Testis (tissue), 5 donors: ENCODE measurements at places on chromosomes 7 and 10. TPM values are rescaled to one million over a fixed set of nuclear protein-coding genes. Genes with fewer than 3 reads are reported as not detected.

GRCh38 chr10:101933976-101934375 is 90.4 kb upstream of the KCNIP2 start:
- no peaks in the 10 kb centered on the region for H3K36me3 ChIP-seq
- H3K27ac ChIP-seq = no peak overlapping the region
- H3K4me1 ChIP-seq = peaks cover 4% of the 10 kb centered on the region
- H3K4me3 ChIP-seq = no peak overlapping the region

DNA sequence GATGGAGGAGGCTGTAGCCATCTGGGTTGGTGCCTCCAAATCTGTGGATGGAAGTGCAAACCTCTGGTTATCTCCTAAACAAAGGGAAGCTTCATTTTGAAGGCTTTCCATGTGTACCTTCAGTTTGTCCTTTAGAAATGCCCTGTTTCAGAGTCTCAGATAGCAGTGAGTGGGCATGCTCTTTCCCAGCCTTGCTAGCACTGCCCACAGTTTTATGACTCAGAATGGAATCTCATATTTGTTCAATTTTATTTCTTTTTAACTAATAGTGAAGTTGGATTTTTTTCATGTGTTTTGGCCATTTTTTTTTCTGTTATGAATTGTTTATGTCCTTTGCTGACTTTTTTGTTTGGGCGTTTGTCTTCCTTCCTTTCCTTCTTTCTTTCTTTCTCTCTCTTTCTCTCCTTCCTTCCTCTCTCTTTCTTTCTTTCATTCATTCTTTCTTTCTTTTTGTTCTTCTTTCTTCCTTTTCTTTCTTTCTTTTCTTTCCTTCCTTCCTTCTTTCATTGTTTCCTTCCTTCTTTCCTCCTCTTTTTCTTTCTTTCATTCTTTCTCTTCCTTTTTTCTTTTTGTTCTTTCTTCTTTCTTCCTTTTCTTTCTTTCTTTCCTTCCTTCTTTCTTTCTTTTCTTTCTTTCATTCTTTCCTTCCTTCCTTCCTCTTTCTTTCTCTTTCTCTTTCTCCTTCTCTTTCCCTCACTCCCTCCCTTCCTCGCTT is 25.6 kb downstream of the PRF1 start:
- no peak for DNase-seq
- H3K4me1 ChIP-seq = peaks cover 26% of the 10 kb centered on the region
- H3K27me3 ChIP-seq = no peaks in the 10 kb centered on the region
- H3K36me3 ChIP-seq = no peaks in the 10 kb centered on the region
- no peak overlapping the region for H3K4me3 ChIP-seq
- H3K27ac ChIP-seq = peak overlapping the region; percentile 31

DNA sequence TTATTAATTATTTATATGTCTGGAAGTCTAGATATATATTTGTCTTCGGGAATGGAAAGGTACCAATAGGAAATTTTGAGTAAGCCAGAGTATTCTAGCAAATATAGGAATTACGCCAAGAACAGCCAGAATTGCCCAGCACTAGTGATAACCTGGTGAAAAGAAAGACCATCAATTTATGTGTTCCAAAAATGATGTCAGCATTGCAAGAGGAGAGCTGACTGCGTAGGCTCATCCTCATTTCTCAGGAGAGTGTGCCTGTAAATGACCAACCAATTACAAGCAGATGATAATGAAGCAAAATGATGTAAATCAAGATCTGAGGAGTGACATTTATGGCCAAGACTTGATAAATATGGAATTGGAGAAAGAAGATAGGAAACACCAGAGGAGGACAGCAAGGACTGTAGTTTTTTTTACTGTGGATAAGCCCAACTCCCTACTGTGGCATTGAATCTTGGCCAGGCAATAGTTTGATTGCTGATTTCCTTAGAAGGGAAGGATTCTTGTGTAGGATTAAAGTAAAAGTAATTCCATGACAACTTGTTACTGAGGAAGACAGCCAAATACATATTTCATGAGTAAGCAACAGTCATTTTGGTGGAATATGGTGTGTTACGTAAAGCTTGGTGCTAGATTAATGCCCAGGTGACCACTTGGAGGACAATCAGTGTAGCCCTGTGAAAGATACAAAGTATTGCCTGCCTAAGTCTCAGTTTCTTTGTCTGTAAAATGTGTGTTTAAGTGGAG is 590.8 kb downstream of the AUTS2 start:
- H3K27me3 ChIP-seq = no peaks in the 10 kb centered on the region
- H3K4me1 ChIP-seq = no peaks in the 10 kb centered on the region
- no peaks in the 10 kb centered on the region for H3K36me3 ChIP-seq
- H3K4me3 ChIP-seq = no peak overlapping the region
- no peak for DNase-seq
- no peak overlapping the region for H3K27ac ChIP-seq

DNA sequence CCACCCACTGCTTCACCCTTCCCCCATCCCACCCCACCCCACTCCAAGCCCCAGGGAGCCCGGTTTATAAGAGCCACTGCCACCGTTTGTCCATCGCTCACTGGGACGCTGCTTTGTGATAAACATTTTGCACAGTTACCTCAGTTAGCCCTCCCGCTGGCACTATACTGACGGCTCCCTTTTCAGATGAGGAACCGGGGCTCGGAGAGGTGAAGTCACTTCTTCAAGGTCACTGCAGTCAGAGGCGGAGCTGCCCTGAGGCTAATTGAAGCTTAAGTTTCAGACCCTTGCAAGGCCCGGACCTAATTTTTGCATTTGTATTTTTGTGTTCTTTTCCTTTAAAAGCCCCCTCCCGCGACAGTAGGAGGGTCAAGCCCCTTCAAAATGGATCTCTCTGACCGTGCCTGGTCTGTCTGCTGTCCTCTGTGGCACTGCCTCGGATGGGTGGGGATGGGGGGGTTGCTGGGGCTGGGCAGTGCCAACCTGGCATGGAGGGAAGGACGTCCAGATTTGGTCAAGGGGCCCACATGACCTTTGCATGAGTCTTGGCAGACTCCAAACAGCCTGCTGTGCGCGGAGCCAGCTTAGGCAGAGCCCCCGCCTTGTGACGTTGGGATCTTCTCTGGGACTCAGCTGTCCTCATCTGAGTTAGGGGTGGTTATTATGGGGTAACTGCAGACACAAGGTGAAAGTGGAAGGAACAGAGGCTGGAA is 17.7 kb upstream of the NODAL start:
- H3K4me1 ChIP-seq = no peaks in the 10 kb centered on the region
- H3K27ac ChIP-seq = no peak overlapping the region
- no peaks in the 10 kb centered on the region for H3K27me3 ChIP-seq
- DNase-seq = no peak

DNA sequence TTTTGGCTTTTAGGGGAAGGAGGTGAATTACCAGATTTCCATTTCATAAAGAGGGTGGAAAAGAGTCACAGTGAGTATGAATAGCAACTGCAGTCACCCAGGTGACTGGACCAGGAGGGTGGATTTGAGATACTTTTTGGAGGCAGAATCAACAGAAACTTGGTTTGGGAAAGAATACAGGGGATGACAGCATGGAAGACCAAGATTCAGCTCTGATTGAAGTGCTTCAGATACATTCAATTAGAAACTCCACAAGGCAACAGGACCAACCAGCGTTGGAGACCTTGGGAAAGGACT is 83.0 kb downstream of the SGMS1 start:
- H3K4me1 ChIP-seq = peaks cover 9% of the 10 kb centered on the region
- no peak overlapping the region for H3K27ac ChIP-seq

CHST15 gene
- polyA plus RNA-seq = 12.8 TPM

KLHDC10 gene
- 122 TPM for polyA plus RNA-seq

DNA sequence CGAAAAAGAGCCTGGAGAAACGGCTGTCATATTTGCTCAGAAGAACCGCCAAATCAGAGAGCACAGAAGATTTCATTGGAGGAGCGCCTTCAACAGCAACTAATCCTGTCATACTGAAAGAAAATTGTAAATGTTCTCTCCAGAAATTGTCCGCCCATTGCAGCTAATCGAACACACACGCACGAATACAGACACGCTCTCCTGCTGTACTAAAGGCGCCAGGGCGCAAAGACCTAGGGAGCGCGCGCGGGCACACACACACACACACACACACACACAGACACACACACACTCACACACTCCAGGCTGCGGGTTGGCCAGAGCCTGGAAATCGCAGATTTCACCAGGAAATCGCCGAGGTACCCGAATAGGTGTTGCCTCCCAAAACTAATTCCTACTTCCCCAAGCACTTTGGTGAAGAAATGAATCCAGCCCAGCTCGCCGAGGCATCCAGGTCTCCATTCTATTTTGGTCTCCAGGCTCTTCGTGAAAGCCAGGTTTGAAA is at the start of gene CHRM2:
Gene CHRM2, plus strand, starts transcription at position 157 of the 505 bp plus-strand sequence. CDS start 146,214 bp downstream, outside the sequence.
- no peaks in the 10 kb centered on the region for H3K36me3 ChIP-seq
- no peak for DNase-seq
- H3K4me3 ChIP-seq = no peak within 1 kb of the TSS
- no peak within 1 kb of the TSS for H3K27ac ChIP-seq
- no peaks in the 10 kb centered on the region for H3K27me3 ChIP-seq

ANKRD22 gene
- polyA plus RNA-seq = 1.3 TPM

GRCh38 chr7:32948202-32948601 is 9.0 kb upstream of the FKBP9 start:
- DNase-seq = no peak
- H3K4me3 ChIP-seq = no peak overlapping the region
- no peaks in the 10 kb centered on the region for H3K36me3 ChIP-seq
- no peaks in the 10 kb centered on the region for H3K4me1 ChIP-seq
- no peak overlapping the region for H3K27ac ChIP-seq
- no peaks in the 10 kb centered on the region for H3K27me3 ChIP-seq

TMEM213 gene
- 0.09 TPM for polyA plus RNA-seq

UNC5B gene
- polyA plus RNA-seq = 14.8 TPM

DNA sequence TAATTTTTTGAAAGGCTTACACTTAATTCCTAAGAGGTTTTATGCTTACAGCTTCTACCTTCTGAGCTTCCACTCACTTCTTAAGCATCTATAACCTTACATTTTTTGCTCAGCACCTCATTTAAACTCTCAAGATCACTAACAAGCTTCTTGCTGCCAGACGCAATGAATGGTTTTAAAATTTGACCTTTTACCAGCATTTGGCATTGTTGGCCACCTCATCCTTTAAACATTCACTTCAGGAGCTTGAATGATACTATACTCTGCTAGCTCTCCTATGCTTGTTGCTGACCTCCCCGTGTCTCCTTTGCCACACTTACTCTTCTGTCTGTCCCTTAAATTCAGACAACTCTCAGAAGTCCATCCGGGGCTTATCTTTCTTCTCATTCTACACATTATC is 37.7 kb upstream of the ODAD2 start:
- no peak for DNase-seq
- H3K36me3 ChIP-seq = no peaks in the 10 kb centered on the region
- no peak overlapping the region for H3K27ac ChIP-seq
- H3K4me1 ChIP-seq = no peaks in the 10 kb centered on the region
- no peak overlapping the region for H3K4me3 ChIP-seq

DNA sequence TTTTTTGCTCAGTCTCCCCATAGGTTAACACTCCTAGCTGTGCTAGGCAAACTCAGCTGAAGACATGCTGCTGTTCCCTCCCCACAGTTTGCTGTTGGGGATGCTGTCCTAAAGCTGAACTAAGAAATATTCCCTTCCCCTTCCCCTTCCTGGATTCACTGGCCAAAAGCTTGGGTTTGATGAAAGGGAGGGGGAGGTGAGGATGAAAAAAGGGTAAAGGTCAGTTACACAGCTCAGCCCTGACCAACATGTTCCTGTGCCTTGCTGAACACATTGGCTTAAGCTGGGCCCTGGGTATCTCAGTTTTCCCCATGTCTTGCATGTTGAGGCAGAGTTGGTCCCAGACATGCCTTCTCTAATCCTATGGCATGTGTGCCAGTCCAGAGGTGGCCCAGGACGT is 15.3 kb downstream of the CCM2 start:
- DNase-seq = no peak
- no peaks in the 10 kb centered on the region for H3K36me3 ChIP-seq
- H3K27ac ChIP-seq = peak overlapping the region; percentile 14
- no peak overlapping the region for H3K4me3 ChIP-seq

- no peaks in the 10 kb centered on the region for H3K36me3 ChIP-seq
- no peak overlapping the region for H3K4me3 ChIP-seq
- no peak overlapping the region for H3K27ac ChIP-seq
- peak; percentile 39 for DNase-seq
Observed at GRCh38 chr7:20514364-20514763, 101.1 kb upstream of the ABCB5 start.

RBM48 gene
- 20.3 TPM for polyA plus RNA-seq

DNA sequence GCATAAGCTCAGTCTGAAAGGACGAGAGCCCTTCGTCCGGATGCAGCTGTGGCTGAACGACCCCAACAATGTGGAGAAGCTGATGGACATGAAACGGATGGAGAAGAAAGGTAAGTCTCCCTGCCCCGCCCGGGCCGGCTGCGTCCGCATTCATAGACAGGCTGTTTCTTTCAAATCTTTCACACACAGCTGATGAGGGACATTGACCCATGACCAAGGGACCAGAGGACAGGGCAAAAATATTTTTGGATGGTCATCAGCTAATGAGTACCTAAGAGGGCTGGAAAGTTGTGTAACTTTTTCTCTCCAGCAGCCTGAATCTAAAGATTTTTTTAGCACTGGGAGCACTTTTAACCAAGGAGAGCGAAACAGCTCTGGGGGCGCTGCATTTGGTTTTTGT is 52.5 kb upstream of the SH2B2 start:
- no peaks in the 10 kb centered on the region for H3K4me1 ChIP-seq
- no peak overlapping the region for H3K4me3 ChIP-seq
- no peak overlapping the region for H3K27ac ChIP-seq
- H3K36me3 ChIP-seq = no peaks in the 10 kb centered on the region

GRCh38 chr7:37196676-37197075 is 252.0 kb downstream of the ELMO1 start:
- H3K36me3 ChIP-seq = no peaks in the 10 kb centered on the region
- H3K27ac ChIP-seq = no peak overlapping the region
- H3K27me3 ChIP-seq = no peaks in the 10 kb centered on the region
- peaks cover 10% of the 10 kb centered on the region for H3K4me1 ChIP-seq

NKX1-2 gene
- polyA plus RNA-seq = not detected

SUGCT gene
- 8.1 TPM for polyA plus RNA-seq

- no peak overlapping the region for H3K27ac ChIP-seq
- no peaks in the 10 kb centered on the region for H3K4me1 ChIP-seq
- no peak for DNase-seq
- H3K27me3 ChIP-seq = no peaks in the 10 kb centered on the region
- H3K4me3 ChIP-seq = no peak overlapping the region
- H3K36me3 ChIP-seq = no peaks in the 10 kb centered on the region
Observed at GRCh38 chr10:133143546-133143945, 16.5 kb upstream of the KNDC1 start.

DNA sequence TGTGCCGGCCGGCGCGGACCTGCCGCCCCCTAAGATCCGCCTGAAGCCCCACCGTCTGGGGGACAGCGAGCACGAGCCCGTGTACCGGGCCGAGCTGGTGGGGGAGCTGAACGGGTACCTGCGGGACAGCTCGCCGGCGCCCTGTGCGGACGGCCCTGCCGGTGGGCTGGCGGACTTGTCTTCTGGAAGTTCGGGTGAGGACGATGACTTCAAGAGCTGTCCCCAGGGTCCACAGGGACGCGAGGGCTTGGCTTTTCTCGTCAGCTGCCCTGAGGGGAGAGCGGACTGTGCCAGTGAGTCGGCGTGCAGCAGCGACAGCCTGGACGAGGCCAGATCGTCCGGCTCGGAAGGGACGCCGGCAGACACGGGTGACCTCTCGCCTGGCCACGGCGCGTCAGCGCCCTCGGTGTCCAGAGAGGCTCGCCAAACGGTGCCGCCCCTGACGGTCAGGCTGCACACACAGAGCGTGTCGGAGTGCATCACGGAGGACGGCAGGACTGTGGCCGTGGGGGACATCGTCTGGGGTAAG is 8.5 kb downstream of the PWWP2B start:
- H3K27ac ChIP-seq = no peak overlapping the region
- H3K4me3 ChIP-seq = no peak overlapping the region
- DNase-seq = no peak
- peaks cover 41% of the 10 kb centered on the region for H3K4me1 ChIP-seq

- H3K27ac ChIP-seq = no peak overlapping the region
- no peak for DNase-seq
- no peaks in the 10 kb centered on the region for H3K36me3 ChIP-seq
Observed at GRCh38 chr7:101543846-101544245, 85.2 kb downstream of the MYL10 start.

CNTNAP2 gene
- 4.3 TPM for polyA plus RNA-seq

UNCX gene
- not detected for polyA plus RNA-seq

FOXI2 gene
- polyA plus RNA-seq = 0.30 TPM
